ENCODE measurements at places on chromosomes 3 and 15.

DNA sequence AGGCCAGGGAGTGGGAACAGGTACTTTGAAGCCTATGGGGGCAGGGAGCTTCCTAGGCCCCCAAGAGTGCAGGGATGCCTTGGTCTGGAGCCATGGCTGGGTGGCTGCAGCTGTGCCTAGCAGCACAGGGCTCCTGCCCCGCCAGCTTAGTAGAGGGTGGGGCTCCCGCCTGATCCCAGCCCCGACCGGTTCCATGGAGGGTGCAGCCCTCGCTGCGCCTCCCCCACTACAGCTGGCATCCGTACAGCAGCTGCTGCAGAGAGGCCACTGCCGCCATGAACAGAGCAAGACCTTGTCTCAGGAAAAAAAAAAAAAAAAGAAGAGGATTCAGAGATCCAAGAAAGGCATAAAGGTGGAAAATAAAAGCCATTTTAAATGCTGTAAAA lies 277.2 kb downstream of the UBE2E2 start:
- peaks cover under 1% of the 10 kb centered on the region for H3K4me1 ChIP-seq
- no peak overlapping the region for H3K27ac ChIP-seq
- no peak for DNase-seq
- no peaks in the 10 kb centered on the region for H3K27me3 ChIP-seq
- H3K36me3 ChIP-seq = peaks cover 3% of the 10 kb centered on the region

DNA sequence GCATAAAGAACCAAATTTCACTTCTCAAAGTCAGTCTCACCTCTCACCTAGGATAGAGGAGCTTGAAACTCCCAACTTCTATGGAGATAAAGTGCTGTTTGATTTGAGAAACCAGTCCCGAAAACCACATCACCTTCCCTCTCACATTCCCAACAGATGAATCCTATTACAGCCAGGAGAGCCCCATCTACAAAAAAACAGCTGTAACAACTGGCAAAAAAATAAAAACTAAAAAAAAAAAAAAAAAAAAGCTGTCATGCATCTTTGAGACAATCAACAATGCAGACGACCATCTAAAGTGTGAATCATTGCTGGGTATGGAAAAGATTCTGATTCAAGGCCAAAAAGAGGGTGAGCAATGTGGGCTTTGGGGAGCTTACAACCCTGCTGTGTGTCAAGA lies 23.8 kb downstream of the HOMER2 start:
- no peaks in the 10 kb centered on the region for H3K4me1 ChIP-seq
- no peak overlapping the region for H3K4me3 ChIP-seq
- peaks cover 7% of the 10 kb centered on the region for H3K27me3 ChIP-seq
- no peak overlapping the region for H3K27ac ChIP-seq

GRCh38 chr3:138625707-138626365 lies 17.3 kb downstream of the FAIM start:
- no peaks in the 10 kb centered on the region for H3K27me3 ChIP-seq
- H3K4me3 ChIP-seq = no peak overlapping the region
- DNase-seq = no peak
- H3K4me1 ChIP-seq = peaks cover 3% of the 10 kb centered on the region
- no peak overlapping the region for H3K27ac ChIP-seq
- no peaks in the 10 kb centered on the region for H3K36me3 ChIP-seq

- DNase-seq = no peak
- no peaks in the 10 kb centered on the region for H3K27me3 ChIP-seq
- peaks cover 2% of the 10 kb centered on the region for H3K36me3 ChIP-seq
- no peak overlapping the region for H3K27ac ChIP-seq
- peaks cover 2% of the 10 kb centered on the region for H3K4me1 ChIP-seq
Measured at GRCh38 chr3:32275506-32275905, 37.0 kb downstream of the CMTM8 start.

DNA sequence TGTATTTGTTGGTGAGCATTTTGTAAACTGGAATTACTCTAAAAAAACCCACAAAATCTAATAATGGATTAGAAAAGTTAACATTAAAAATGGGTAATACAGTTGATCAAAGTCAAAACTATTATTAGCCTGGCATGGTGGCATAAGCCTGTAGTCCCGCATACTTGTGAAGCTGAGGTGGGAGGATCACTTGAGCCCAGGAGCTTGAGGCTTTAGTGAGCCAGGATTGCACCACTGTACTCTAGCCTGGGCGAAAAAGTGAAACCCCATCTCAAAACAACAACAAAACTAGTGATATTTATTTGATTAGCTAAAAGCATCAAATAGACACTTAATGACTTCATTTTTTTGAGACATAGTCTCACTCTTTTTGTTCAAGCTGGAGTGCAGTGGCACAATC lies 3.6 kb downstream of the SNX1 start:
- peaks cover 55% of the 10 kb centered on the region for H3K4me1 ChIP-seq
- no peak overlapping the region for H3K4me3 ChIP-seq
- DNase-seq = no peak
- H3K36me3 ChIP-seq = peaks cover 12% of the 10 kb centered on the region
- H3K27ac ChIP-seq = no peak overlapping the region

DNA sequence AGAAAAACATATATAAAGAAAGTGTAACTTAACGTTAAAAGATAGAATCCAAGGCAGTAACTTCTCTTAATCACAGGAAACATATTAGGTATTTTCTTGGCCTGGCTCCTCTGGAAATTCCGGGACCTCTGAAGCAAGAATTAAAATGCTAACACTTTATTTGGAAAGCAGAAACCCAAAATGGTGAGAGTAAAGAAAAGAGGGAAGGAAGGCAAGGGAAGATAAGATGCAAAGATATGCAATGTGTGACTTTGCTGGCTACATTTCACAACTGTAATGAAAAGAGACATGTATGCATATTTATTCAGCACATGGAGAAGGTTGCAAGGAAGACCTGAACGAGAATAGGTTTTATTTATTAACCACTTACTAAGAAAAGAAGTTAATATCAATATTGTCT lies 372.5 kb downstream of the TBL1XR1 start:
- no peak overlapping the region for H3K4me3 ChIP-seq
- no peaks in the 10 kb centered on the region for H3K4me1 ChIP-seq
- no peak overlapping the region for H3K27ac ChIP-seq
- no peaks in the 10 kb centered on the region for H3K27me3 ChIP-seq

DNA sequence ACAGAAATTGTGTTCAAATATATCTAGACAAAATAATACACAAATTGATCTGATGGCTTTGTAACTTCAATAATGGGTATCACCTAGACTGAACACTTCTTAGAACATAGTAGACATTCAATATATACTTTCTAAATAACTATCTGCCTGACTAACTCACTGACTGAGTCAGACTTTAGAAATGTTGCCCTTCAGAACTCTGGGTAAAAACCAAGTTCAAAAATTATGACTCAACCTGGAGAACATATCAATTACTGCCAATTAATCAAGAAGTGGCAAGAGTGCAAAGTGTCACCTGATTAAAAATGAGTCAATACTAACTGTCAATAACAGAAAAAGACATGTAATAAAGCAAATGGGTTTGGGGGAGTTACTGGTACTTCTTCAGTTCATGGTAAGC lies 144.6 kb upstream of the TMCO5A start:
- no peak overlapping the region for H3K27ac ChIP-seq
- no peak for DNase-seq
- no peaks in the 10 kb centered on the region for H3K27me3 ChIP-seq
- H3K4me3 ChIP-seq = no peak overlapping the region
- no peaks in the 10 kb centered on the region for H3K36me3 ChIP-seq

DNA sequence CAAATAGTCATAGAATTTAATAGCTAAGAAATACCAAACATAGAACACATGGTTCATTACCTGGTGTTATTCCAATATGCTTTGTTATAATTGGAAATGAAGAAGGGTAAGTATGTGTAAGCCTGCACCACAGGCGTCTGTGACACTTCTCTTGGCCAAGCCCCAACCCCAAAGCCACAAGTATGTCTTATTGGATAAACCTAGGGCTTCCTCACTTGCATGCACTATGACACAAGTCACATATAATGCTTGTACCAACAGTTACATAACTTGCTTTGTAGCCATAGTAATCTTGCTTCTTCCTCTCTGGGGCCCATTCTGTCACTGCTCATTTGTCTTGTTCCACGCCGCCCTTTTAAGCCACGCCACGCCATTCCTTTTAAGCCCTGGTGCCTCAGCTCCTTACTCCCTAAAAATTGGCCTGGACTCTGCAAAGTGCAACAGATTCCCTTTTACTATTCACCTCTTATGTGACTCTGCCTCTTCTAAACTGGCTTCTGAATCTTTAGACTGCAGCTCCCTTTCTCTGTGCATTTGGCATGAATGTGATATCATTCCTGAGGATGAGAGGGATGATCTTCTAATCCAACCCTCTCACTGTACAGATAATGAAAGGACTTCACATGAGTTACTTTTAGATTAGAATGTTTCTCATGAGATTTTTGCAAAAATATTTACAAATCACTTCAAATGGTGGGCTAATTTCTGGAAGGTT lies 48.1 kb upstream of the EPHA3 start:
- H3K4me1 ChIP-seq = no peaks in the 10 kb centered on the region
- no peaks in the 10 kb centered on the region for H3K36me3 ChIP-seq
- no peak for DNase-seq
- H3K27me3 ChIP-seq = no peaks in the 10 kb centered on the region

- no peak overlapping the region for H3K27ac ChIP-seq
- H3K36me3 ChIP-seq = no peaks in the 10 kb centered on the region
- no peaks in the 10 kb centered on the region for H3K4me1 ChIP-seq
- H3K4me3 ChIP-seq = no peak overlapping the region
- no peak for DNase-seq
Measured at GRCh38 chr3:8713901-8714759, 19.5 kb upstream of the CAV3 start.

DNA sequence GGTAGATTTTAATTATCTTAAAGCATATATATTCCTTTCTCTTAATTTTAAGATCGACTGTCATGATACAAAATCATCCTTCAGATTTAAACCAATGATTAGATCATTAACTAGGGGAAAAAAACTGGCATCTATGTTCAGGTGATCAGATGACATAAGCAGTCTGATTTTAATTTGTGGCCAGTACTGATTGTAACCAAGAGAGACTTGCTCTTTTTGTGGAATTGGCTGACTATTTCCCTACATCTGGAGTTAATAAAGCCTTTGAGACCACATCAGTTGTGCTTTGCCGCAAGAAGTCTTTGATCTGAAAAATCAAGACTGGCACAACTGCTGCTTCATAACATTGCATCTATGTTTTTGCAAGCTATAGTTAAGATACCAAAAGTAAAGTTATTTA lies 148.4 kb upstream of the CGNL1 start:
- H3K4me1 ChIP-seq = peaks cover 4% of the 10 kb centered on the region
- no peak overlapping the region for H3K27ac ChIP-seq
- no peak overlapping the region for H3K4me3 ChIP-seq

- no peak overlapping the region for H3K4me3 ChIP-seq
- H3K27ac ChIP-seq = no peak overlapping the region
- peaks cover 6% of the 10 kb centered on the region for H3K4me1 ChIP-seq
- no peak for DNase-seq
- H3K36me3 ChIP-seq = no peaks in the 10 kb centered on the region
- no peaks in the 10 kb centered on the region for H3K27me3 ChIP-seq
Measured at GRCh38 chr3:72721683-72722381, 126.4 kb downstream of the SHQ1 start.

All from activated CD4-positive, alpha-beta T cell treated with anti-CD3 and anti-CD28 coated beads, Interleukin-2, amount 10 ng/mL, durations not matched to agents 7 days and 5 days (primary cell).